ENCODE measurements at places on chromosomes 3 and 15.

DNA sequence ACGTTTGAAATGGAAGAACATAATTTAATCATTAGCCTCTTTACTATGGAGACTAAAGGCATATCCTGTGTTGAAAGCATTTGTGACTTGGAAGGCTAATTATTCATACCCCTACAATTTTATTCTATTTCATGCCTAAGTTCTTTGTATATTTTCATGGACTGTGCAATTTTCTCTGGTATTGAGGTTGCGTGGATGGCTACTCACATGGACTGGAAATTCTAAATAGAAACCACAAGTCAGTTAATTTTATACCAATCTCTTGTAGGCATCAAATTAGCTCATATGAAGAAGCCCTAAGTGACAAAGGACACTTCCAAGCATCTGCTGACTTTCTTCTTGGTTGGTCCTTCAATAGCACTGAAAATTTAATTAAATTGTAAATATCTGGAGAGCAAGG is 1353.5 kb downstream of the ROBO1 start:
- DNase-seq: no peak

- DNase-seq: no peak
These were observed 124.5 kb upstream of the TBL1XR1 start for GRCh38 chr3:177321819-177322218.

DNA sequence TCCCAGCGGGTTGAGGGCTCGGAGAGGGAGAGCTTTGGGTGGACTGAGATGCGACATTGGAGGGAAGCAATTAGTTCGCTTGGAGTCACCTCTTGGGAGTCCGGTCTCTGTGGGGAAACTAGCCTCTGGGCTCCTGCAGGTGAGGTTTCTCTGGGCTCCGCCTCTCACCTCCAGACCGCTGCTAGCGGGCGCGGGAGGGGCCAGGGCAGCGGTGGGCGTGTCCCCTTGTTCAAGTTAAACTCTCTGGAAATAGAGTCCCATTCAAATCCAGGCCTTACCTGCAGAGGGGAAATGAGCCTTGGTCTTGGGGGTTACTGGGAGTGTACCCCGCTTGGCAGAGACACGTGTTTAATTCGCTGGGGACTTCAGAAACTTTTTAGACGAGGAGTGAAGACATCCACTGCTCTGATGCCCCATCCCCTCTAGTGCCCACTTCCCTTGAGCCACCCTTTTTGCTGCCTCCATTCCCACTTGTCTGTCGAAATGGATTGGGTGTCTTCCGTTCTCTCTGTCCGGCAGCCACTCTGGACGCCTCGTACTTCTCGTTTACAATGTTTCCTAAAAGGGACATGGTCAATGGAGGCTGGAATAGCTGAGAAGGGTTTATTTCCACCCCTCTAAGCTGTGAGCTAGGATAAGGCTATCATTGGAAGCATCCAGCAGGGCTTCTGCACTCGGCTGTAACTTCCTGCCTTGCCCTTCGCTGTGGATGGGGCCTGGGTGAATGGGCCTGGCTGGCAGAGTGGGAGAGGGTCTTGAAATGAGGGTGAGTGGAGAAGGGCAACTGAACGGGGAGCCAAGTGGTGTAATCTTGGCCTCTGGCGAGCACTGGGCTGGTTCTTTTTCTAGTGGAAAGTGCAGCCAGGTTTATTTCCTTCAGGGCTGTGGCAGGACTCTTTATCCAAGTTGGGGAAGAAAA is 1.1 kb downstream of the MITF start:
- no peak for DNase-seq

- DNase-seq: no peak
These were observed 18.6 kb downstream of the TMEM266 start for GRCh38 chr15:76078285-76078877.

DNA sequence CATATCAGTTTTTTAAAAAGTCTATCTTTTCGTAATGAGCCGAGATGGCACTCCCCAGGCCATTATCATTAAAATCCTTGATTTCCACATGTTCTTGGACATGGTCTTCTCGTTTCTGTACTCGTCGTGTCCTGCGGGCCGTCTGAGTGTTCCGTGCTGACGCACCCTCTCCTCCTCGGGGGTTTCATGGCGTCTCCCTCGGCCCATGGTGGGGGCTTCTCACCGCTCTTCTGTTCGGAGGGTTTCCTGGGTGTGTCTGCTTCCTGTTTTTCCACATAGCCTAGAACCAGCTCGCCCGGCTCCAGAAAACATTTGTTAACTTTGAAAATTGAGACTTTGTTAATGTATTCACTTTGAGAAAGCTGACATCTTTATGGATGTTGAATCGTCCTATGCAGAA is 92.7 kb downstream of the VGLL4 start:
- no peak for DNase-seq

DNA sequence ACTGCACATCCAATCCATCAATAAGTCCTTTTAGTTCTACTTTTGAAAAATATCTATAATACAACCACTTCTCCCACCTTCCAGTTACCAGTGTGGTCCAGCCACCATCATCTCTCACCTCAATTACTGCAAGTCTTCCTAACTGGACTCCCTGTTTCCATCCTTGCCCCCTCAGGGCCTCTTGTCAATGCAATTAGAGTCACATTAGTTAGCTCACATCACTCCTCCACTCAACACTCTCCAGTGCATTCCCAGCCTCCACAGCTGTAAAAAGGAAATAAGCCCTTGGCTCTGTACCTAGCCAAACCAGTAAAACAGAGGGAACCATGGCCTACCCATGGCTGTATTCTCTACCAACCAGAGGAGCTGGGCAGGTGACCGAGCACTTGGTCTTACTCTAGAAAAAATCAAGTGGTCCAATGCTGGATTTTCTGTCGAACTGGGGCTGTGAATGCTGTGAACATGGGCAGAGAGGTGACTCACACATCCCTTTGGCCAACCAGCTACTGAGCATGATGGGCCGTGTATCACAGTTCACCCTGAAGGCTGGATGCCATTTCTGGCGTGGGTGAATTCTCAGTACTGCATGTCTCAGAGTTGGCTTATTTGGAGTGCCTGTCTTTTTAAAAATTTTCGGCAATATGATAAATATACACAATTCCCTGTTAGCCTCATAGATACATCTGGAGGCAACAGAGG is 62.5 kb upstream of the C15orf61 start:
- DNase-seq: no peak

DNA sequence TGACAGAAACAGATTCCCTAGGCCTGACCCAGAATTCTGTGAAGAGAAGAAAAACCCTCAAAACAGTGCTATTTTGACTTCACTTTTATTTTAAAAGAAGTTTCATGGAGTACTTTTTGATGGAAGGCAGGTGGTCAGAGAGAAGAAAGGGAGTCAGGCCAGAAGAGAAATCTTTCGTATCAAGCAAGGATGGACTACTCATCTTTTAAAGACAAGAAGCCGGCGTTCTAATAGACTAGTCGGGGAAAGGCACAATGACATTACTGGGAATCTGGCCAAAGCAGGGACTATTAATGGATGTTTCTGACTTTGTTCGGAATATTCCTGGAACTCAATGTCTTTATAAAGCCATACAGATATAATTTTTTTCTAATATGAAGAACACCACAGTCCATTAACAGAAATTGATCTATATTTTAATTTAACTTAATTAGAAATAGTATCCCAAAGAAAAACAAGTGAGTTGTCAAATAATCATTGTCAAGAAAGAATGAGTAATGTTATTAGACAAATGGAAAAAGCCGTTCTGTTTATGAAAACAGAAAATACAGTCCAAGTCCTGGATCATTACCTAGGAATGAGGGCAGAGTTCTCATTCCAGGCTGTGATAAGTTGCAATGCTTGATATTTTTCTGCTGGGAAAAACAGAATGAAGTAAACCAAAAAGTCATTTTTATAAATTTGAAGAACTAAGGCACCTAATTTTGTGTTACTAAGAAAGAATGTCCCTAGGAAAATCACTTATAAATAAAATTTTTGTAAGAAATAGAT is 23.7 kb upstream of the PCOLCE2 start:
- DNase-seq: no peak

GRCh38 chr15:52566889-52567288 is 1.9 kb downstream of the ARPP19 start:
- DNase-seq: no peak

DNA sequence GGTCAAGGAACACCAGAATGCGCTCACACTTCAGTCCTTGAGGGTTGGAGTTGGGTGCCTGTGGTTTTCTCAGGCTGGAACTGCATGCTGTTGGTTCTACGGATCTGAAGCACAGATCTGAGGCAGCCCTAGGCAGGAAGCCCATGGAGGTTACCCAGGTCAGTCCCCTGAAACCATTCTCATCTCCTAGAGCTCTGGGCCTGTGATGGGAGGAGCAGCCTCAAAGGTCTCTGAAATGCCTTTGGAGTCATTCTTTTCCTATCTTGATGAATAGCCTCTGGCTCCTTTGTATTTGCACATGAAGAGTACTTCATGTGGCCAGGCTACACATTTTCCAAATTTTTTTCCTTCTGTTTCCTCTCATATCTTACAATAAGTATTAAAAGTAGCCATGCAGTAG is 179.3 kb upstream of the UBE2E1 start:
- DNase-seq: no peak

- DNase-seq: no peak
These were observed 36.9 kb downstream of the LRRFIP2 start for GRCh38 chr3:37137516-37137915.

All from stimulated activated CD4-positive, alpha-beta T cell treated with anti-CD3 and anti-CD28 coated beads, Interleukin-4, amount 100 ng/mL, for 1 hour (primary cell).